T1000 (cell line): ENCODE measurements at places on chromosomes 11 and 22.

GRCh38 chr11:15672825-15673224 lies 558.1 kb downstream of the INSC start:
- no peak for DNase-seq

- DNase-seq: no peak
These were observed 21.7 kb downstream of the SLC25A17 start for GRCh38 chr22:40797427-40797826.

- DNase-seq: no peak
These were observed 17.2 kb upstream of the LINC01488 start for GRCh38 chr11:69463995-69464960.

DNA sequence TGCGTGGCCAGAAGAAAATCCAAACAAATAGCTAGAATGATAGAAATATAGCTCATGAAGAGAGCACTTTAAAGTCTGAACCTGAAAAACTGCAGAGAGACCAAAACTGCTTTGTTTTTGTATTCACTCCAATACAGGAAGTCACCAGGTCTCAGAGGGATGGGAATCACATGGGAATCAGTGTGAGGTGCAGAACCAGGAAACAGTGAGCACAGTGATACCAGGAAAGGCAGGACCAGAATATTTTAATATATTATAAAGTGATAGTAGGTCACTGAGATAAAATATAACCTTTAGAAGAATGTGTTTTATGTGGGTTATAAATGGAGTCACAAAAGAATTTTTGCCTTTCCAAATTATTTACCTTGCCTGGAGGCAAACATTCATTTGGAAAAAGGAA lies 277.3 kb downstream of the CASP12 start:
- DNase-seq: no peak

DNA sequence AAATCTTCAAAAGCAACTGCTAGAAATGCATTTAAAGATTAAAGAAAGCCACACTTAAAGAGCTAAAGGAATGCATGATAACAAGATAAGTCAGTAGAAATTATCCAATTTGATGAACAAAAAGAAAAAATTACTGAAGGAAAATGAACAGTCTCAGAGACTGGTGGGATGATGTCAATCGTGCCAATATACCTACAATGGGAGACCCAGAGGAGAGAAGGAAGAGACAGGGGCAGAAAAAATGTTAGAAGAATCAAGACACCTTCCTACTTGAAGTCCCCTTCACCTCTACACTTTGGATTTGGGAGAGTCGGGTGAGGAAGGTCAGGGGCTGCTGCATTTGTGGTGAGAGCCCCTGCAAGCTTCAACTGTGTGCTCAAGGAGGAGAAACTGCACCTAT lies 216.3 kb downstream of the BUD13 start:
- no peak for DNase-seq

DNA sequence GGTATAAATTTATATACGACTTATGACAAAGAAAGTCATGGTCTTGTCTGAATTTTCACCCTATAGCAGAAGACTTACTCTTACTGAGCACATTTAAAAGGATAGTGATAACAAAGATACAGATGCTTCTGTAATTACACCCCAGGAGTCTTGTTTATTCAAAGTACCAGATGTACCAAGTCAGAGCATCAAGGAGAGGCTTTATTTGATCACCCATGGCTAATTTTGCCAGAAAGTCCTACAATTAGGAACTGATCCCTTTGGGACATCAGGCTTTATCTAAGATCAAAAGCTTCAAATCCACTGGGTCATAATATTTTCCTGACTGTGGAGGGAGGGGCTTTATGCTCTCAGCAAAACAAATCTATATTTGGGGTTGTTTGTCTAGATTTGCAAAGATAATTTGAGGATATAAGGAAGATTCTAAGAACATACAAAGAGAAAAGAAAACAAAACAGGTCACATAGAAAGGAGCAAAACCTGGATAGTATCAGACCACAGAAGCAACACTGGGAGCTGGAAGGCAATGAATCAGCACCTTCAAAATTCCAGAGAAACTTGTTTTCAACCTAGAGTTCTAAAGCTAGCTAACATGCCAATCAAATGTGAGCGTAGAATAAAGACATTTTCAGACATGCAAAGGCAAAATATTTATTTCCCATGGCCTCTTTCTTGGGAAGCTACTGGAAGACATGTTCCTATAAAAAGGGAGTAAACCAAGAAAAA lies 124.8 kb upstream of the CSNK2A3 start:
- DNase-seq: no peak

DNA sequence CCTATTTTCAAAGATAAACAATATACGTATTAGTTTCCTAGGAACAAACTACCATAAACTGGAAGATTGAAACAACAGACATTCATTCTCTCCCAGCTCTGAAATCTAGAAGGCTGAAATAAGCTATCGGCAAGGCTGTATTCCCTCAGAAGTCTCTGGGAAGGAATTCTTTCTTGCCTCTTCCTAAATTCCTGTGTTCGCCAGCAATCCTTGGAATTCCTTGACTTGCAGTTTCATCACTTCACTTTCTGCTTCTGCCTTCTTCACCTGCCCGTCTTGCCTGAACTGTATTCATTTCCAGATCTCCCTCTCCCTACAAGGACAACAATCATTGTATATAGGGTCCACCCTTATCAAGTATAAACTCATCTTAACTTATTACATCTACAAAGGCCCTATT lies 17.7 kb upstream of the PRDM10 start:
- no peak for DNase-seq

- no peak for DNase-seq
These were observed 1.7 kb downstream of the SHANK2 start for GRCh38 chr11:71250523-71251150.

DNA sequence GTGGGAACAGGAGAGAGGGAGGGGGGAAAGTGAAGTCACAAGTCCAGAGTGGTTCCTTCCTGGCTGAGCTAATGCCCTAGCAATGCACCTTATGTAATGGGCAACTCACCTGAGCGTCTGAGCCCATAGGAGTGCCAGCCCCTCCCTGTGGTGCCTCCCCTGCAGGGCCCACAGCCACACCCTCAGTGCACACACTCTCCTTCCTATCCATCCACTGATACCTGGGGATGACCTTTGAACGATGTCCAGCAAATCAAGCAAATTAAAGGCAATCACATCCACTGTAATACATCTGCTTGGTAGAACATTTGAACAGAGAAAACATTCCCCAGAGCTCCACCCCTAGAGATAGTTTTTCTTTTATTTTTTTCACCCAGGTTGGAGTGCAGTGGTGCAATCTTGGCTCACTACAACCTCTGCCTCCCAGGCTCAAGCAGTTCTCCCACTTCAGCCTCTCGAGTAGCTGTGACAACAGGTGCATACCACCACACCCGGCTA lies 19.6 kb upstream of the MICAL2 start:
- no peak for DNase-seq

DNA sequence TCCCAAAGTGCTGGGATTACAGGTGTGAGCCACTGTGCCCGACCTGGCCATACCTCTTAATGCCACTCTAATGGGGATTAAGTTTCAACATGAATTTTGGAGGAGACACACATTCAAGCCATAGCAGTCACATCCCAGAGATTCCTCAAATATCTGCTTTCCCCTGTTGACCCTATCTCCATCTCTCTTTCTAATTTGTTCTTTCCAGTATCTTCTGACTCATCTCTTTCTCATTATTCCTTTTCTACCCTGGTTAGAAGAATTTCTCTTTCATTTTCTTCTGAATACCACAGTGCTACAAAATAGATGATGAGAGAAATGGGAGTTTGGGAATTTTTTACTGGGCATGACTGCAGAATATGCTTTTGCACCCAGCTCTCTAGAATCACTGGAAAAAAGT lies 5.1 kb downstream of the OR10V1 start:
- no peak for DNase-seq

DNA sequence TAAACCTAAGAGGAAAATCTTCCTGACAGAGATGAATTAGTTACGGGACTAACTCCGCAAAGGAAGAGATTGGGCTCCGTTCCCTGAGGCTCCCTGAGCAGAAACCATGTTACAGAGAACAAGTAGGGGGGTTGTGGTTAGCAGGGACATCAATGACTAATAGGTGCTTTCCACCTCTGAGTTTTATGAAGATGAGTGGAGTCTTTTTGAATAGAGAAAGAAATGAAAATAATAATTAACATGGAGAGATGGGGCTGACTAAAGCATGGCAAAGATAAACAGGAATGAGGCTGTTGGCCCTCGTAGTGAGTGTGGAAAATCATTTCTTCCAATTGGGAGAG lies 47.5 kb upstream of the PICALM start:
- DNase-seq: peak; percentile 16
